ENCODE measurements at places on chromosomes 1 and 21. TPM values are rescaled to one million over a fixed set of nuclear protein-coding genes. Genes with fewer than 3 reads are reported as not detected.
A peak's percentile ranks its signal among the peaks of the same experiment; 100 is the strongest.

Gene GBP5
- total RNA-seq: not detected

Gene TMEM82
- total RNA-seq: not detected

- no peak for DNase-seq
These were observed 12.7 kb downstream of the PAFAH2 start for GRCh38 chr1:25985171-25985570.

Gene SPRR5
- total RNA-seq: not detected

GRCh38 chr1:60171801-60172200 lies 98.2 kb upstream of the C1orf87 start:
- no peak for DNase-seq

GRCh38 chr1:66374561-66375111 lies 159.3 kb upstream of the SGIP1 start:
- no peak for DNase-seq

Gene LCE3D
- total RNA-seq: not detected

- no peak for DNase-seq
These were observed 10.0 kb upstream of the ASCL5 start for GRCh38 chr1:201137024-201137392.

- DNase-seq: no peak
These were observed 149.4 kb downstream of the PCP4 start for GRCh38 chr21:40016667-40017066.

DNA sequence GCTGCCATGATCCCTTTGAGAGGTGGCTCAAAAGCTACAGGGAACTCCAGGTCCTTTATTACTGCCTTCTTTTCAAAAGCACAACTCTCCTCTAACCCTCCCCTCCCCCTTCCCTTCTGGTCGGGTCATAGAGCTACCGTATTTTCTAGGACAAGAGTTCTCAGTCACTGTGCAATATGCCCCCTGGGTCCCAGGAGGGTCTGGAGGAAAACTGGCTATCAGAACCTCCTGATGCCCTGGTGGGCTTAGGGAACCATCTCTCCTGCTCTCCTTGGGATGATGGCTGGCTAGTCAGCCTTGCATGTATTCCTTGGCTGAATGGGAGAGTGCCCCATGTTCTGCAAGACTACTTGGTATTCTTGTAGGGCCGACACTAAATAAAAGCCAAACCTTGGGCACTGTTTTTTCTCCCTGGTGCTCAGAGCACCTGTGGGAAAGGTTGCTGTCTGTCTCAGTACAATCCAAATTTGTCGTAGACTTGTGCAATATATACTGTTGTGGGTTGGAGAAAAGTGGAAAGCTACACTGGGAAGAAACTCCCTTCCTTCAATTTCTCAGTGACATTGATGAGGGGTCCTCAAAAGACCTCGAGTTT lies 3.1 kb downstream of the BTG2 start:
- DNase-seq: no peak

GRCh38 chr1:245999697-246000637 lies 507.1 kb downstream of the SMYD3 start:
- DNase-seq: no peak

Gene RYR2
- 4.7 TPM for total RNA-seq

DNA sequence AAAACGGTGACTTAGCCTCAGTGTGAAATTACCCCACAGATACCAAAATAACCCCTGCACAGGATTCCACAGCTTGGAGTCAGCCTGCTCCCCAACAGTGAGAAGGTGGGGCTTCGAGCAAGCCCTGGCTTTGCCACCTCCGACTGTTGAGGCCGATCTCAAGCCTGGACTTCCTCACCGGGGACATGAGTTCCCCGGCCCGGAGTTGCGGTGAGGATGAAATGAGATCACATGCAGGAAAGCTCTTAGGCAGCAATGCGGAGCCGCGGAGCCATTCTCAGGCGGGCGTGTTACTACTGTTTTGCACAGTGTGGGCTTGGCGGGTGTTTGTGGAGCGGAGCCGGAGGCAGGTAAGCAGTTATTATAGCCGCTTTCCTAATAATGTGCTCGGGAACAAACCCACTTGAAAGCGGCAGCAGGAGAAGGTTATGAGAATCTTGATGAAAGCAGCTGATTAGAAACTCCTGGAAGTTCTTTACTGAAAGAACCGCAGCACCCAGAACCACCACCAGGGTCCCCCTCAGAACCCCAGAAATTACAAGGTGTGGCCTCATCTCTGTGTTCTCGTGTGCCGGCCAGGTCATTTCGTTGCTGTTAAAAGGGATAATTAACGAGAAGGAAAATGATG lies 3.9 kb upstream of the CLSTN1 start:
- peak; percentile 13 for DNase-seq

Gene RSPO1
- total RNA-seq: not detected

Gene NUDT4B
- total RNA-seq: 40.6 TPM

GRCh38 chr1:171606402-171606941 lies 15.6 kb upstream of the MYOCOS start:
- no peak for DNase-seq

DNA sequence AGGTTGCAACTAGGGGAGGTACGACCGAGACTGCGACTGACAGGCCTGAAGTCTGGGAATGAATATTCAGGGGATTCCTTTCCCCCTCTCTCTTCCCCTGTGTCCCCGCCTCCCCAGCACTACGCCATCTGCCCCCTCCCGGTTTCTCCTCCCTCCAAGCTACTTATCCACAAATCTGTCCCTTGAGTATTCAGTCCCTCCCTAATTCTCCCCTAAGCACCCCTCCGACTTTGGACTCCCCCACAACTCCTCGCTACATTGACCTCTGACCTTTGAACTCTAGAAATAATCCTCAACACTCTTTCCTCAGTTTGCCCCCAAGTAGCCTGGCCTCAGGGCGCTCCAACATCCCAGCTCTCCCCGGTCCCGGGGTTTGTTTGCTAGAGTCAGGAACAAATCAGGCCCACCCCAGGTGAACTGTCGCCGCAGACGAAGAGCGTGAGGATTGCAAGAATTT lies 393 bp downstream of the LYSMD1 start:
- no peak for DNase-seq

Gene KRTAP12-2
- not detected for total RNA-seq
